ENCODE measurements at places on chromosomes 2 and 18.

GRCh38 chr18:48053881-48054816 lies 123.7 kb upstream of the SMAD2 start:
- no peak for DNase-seq

GRCh38 chr2:157336137-157337010 lies 10.8 kb upstream of the ERMN start:
- peak; percentile 78 for DNase-seq

DNA sequence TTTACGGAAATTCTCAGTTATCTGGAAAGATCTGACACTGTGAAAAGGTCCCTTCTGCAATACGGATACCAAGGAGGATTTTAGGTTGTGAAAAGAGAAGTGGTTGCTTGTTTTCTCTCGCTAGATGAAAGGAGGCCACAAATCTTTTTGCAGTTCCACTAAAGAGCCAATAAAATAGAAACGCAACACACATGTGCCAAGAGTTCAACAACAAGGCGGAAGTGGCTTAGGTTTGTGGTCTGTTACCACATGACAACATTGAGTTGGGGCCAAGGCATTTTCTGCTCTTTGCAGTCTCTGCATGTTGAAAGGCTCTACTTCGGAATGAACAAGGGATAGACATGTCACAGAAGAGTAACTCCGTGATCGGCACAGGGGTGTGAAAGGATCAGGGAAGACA lies 115.7 kb upstream of the OSR1 start:
- DNase-seq: peak; percentile 67

DNA sequence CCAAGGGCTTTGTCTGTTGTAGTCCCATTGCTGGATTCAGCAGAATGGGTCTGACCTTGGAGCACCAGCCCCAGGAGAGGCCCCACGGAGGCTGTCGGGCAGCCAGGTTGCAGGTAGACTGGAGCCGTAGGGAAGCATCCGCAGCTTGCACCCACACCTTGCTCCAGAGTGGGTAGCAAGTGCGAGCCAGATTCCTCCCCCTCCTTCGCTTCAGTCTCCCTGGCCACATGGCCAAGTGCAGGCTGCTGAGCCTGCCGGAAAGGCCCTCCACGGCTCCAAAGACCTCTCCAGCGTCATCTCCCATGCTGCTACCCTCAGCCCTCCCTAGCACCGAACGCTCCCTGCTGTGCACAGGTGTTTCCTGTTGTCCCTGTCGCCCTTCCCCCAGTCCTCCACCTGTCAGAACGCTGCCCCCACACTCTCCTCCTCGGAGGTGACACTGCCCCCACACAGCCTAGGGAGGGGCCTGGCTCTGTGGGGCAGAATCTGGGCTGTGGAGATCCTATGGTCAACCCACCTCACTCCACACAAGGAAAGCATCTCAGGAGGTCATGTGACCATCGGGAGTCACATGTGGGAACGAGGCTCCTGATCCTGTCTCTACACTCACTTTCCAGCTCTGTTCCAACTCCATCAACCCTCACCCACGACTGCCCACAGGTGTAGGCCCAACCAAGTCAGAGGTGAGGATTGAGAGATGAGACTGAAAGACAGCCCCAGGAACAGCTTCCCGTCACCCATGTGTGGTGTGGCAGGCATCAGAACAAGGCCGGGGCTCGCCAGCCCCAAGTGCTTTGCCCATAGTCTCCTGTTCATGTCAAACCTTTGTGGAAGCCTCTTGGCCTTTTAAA lies 8.3 kb downstream of the KCNF1 start:
- DNase-seq: no peak

DNA sequence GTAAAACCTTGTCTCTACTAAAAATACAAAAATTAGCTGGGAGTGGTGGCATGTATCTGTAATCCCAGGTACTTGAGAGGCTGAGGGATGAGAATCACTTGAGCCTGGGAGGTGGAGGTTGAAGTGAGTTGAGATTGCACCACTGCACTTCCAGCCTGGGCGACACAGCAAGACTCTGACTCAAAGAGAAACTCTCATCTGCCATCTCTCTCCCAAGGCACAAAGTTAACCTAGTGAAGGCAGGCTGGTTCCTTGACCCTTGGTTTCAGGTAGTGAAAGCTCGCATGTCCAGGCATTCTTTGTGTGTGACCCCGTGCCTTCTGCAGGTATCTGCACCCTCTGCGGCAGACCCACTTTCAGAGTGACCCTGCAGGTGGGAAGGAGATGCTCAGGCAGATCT lies 100.0 kb downstream of the WDSUB1 start:
- DNase-seq: no peak

DNA sequence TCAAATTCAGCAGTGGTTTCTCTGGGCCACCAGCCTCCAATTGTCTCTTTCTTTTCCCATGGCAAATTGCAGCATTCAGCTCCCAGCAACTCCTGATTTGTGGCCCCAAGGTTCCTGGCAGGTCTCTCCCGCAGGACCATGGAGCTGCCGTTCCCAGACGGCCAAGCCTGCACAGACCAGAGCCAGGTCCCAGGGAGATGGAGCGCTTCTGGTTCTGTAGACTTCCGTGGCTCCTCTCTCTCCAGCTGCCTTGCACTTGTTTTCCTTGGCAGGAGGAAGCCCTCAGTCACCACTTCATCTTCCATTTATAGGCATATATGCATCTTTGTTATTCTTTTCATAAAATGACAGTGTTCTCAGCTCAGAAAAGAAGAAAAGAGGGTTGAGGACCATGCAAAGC lies 21.7 kb downstream of the TNP1 start:
- DNase-seq: no peak

DNA sequence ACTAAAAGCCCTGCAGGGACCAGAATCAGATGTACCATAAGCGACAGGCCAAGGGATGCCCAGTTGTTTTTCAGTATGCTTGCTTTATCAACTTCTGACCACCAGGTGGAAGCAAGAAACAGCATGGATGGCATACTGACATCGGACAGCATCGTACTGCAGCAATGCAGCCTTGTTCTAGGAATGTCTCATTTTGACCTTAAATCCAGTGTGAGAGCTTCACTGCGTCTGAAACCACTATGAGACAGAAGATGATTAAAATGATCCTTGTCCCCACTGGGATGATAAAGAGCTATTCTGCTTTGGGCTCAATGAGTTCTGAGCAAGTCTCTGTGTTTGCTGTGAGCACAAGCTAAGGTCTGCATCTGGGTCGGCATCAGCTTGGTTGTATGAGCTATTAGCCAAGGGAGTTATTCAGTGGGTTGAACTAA lies 54.3 kb downstream of the CDK15 start:
- peak; percentile 87 for DNase-seq

- no peak for DNase-seq
Observed at GRCh38 chr18:30186245-30186644, 856.3 kb downstream of the DSC3 start.

GRCh38 chr18:74895686-74896085 lies 298.0 kb downstream of the ZNF407 start:
- DNase-seq: no peak

DNA sequence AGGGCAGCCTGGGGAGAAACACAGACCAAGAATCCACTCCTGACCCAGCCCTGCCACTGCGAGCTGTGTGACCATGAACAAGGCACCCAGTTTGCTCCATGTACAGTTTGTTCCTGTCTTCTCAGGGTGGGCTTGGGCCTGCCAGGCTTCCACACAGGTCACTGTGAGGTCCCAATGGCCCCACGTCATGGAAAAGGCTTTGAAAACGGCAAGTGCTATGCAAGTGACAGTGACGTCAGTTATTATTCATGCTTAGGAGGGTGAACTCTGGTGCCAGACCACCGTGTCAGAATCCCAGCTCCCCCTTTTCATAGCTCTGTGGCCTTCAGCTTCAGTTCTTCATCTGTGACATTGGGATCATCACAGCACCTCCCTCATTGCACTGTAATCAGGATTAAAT lies 87.1 kb downstream of the TNS1 start:
- no peak for DNase-seq

DNA sequence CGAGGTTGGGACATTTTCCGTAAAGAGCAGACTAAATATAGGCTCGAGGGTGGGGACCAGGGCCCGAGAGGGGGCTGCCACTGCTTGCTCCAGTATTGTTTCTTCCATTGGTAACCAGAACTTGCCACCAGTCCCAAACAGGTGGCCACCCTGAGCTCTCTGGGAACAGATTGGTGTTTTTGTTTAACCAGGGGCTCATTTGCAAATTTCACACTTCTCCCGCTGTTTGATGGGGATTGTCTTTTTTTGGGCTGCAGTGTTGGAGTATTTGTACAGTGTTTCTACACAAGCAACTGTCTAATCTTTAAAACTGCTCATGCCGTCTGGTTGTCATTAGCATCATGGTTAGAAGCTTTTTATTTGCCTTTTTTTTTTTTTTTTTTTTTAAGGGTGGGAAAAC lies 8.5 kb downstream of the AGAP1 start:
- no peak for DNase-seq

- DNase-seq: no peak
Observed at GRCh38 chr2:28986429-28986828, 5.3 kb downstream of the TOGARAM2 start.

DNA sequence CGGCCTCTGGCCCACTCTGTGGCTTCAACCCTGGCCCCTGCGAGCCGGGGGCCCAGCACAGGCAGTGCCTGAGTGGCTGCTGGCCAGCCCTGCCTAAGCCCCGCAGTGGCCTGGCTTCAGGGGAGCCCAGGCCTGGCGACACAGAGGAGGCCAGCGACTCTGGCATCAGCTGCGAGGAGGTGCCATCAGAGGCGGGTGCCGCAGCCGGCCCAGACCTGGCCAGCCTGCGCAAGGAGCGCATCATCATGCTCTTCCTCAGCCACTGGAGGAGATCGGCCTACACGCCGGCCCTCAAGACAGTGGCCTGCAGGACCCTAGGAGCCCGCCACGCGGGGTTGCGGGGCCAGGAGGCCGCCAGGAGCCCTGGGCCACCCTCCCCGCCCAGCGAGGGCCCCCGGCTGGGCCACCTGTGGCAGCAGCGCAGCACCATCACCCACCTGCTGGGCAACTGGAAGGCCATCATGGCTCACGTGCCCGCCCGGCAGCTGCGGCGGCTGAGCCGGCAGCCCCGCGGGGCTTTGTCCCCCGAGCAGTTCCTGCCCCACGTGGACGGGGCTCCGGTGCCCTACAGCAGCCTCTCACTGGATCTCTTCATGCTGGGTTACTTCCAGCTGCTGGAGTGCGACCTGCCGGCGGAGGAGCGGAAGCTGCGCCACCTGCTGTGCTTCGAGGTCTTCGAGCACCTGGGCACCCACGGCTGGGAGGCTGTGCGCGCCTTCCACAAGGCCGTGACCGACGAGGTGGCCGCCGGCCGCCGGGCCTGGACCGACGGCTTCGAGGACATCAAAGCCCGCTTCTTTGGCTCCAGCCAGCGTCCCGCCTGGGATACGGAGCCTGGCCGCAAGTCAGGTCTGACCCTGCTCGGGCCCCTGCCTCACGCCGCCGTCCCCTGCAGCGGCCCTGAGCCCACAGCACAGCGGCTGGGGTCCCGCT lies 7.5 kb upstream of the KLHL30 start:
- no peak for DNase-seq

- no peak for DNase-seq
Observed at GRCh38 chr2:67246791-67247190, 150.3 kb upstream of the ETAA1 start.

DNA sequence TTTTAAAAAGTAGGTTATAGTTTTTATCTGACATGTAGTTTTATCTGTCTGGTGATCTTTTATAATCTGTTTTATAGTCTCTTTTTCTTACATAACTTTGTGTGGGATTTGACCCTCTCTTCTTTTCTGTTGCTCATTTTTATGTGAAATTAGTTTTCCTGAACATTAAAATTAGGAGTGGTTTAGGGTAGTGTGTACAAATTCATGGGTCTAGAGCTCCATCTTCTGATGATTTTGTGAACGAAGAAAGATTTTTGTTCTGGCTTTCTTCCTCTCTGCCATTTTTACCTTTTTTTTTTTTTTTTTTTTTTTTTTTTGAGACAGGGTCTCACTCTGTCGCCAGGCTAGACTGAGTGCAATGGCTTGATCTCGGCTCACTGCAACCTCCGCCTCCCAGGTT lies 46.6 kb downstream of the SLC30A6 start:
- DNase-seq: peak; percentile 65
